ENCODE measurements at places on chromosomes 5 and 9.
A peak's percentile ranks its signal among the peaks of the same experiment; 100 is the strongest.

DNA sequence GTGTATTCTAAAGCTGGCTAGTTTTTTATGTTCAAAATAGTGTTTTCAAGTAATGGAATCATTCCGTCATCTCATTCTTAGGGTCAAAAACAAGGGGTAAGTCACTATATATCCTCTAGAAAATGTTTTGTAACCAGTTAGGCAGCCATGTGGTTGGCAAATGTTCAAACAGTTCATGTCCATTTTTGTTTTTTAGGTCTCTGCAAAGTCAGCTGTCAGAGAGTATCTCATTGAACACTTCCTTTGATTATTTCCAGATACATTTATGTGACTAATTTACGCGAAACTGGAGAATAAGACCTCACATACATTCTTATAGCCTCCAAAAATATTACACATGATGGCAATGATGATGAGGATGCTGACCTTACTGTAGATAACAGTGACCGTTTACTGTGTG, 50.4 kb downstream of the TRIO start:
- no peak for DNase-seq

DNA sequence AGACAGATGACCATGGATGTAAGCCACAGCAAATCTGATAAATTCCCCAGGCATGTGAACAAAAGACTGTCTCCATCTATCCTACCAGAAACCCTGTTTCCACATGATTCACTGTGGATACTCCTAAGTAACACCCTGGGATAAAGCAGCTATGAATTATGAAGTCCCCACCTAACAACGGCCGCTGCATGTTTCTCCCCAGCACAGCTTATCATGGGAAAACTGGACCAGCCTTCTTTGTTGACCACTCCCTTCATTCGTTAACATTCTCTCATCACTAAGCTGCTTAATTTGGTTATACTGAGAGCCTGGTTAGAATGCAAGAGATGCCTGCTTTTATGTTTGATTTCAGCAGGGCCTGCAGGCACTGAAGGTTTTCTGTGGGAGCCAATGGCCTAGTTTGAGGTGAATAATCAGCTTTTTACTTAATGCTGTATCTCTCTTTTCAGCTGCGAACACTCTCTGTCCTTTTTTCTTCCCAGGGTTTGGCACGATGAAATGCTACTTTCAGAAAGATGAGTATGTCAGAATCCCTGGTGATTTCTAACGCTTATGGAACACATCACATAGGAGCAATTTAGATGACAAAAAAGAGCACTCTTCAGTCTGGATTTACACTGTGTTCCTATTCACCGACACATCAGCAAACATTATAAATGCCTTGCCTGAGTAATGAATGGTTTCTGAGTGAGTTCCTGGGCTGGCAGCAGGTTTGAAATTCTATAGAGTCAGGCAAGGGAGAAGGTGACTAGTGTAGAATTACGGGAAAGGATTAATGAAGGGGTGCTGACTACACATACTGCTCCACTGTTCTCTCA, 318.4 kb upstream of the ZNF608 start:
- no peak for DNase-seq

DNA sequence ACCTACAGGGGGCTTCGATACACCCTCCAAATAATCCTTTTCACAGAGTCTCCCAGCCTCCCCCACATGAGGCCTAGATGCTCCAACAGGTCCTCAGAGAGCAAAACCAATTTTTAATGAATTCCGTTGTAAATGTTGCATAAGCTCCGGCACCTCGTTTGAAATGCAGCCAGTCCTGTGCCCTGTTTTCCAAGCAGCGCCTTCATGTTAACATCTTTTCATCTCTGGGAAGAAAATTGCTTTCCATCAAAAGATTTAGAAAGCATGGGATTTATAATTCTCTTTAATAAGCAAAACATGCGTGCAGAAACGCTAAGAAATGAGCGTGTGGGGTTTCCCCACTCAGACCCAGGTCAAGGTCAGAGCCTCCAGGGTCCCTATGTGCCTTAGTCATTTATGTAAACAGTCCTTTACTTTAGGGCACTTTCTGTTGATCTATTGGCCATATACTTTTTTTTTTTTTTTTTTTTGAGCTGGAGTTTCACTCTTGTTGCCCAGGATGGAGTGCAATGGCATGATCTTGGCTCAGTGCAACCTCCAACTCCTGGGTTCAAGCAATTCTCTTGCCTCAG, 177.5 kb upstream of the S1PR3 start:
- no peak for DNase-seq

GRCh38 chr5:116248432-116248831, 163.6 kb downstream of the COMMD10 start:
- DNase-seq: no peak

DNA sequence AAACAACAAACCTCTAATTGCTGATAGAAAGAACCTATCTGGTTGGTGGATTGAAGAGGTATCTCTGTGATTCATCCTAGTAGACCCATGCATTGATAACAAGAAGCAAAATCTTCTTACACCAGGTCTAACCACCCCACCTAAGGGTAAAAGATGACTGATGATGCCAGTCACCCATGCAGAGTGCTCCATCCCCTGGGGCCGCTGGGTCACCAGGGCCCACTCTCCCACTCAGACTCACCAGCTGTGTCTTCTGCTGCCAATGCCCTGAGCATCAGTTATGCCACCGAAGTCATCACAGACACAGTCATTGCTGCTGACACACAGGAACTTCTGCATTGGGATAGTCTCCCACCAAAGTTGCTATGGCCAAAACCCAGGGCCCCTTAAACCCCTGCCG, 44.7 kb upstream of the ERCC6L2 start:
- DNase-seq: no peak

- no peak for DNase-seq
Observed at GRCh38 chr9:37952731-37953130, 48.8 kb upstream of the SLC25A51 start.

- no peak for DNase-seq
Observed at GRCh38 chr5:178165581-178165980, 11.9 kb upstream of the NHP2 start.

DNA sequence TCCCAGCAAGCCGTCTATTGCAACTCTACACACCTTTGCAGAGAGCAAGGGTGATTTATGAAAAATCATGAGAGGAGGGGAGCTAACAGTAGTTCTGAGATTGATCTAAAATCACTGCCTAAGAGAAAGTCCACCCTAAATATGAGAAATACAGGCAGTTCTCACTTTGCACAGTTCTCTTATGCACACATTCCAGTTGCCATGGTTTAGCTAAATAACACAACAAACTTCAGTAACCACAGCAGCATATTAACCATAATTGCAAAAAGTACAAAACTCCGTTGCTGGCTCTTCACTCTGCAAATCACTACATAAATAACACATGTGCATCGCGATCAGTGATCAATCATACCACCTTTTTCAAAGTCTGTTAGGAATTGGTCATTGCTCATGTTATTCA, 31.1 kb downstream of the PGGT1B start:
- DNase-seq: no peak

- no peak for DNase-seq
Observed at GRCh38 chr5:149006426-149006825, 56.4 kb downstream of the SH3TC2 start.

GRCh38 chr9:89440548-89440947, 57.4 kb downstream of the SEMA4D start:
- no peak for DNase-seq

DNA sequence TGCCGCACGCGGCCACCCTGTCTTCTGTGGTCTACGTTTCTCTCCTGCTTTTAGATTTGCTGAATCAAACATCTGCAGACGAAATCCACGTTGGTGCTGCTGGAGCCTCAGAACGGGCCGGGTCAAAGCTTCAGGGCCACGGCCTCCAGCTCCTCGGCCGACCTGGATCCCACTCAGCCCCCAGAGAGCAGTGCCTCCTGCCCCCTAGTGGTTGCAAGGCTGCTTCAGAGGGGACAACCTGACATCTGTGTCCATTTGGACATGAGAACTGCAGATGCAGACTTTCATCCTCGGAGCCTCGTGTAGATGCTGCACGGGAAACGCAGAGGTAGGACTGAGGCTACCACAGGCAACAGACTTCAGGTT, 23.0 kb upstream of the SLC6A3 start:
- DNase-seq: no peak

GRCh38 chr5:88718736-88719135, 164.2 kb downstream of the MEF2C start:
- no peak for DNase-seq

GRCh38 chr9:108621991-108622855, 233.6 kb downstream of the ACTL7B start:
- peak; percentile 1 for DNase-seq

DNA sequence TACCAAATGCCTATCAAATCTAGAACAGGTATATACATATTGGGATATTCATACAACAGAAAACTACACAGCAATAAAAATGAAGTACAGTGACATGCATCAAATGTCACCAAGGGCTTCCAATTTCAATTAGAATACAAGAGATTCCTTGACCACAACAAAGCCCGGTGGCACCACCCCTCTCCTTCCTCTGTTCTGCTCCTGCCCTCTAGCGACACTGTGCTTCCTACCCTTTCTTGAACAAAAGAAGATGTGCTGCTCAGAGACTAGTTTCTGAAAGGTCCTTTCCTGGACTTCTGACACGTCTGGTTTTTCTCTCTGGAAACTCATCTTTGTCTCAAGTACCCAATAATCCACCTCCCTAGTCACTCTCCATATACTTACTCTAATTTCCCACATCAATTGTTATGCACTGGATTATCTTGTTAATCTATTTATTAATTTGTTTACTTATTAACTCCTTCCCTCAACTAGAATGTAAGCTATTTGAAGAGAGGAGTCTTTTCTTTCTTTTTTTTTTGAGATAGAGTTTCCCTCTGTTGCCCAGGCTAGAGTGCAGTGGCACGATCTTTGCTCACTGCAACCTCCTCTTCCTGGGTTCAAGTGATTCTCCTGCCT, 70.4 kb upstream of the CTSV start:
- peak; percentile 24 for DNase-seq

GRCh38 chr9:5459289-5459829, 9.0 kb downstream of the CD274 start:
- no peak for DNase-seq

- peak; percentile 56 for DNase-seq
Observed at GRCh38 chr9:37747271-37747753, 6.3 kb upstream of the TRMT10B start.

DNA sequence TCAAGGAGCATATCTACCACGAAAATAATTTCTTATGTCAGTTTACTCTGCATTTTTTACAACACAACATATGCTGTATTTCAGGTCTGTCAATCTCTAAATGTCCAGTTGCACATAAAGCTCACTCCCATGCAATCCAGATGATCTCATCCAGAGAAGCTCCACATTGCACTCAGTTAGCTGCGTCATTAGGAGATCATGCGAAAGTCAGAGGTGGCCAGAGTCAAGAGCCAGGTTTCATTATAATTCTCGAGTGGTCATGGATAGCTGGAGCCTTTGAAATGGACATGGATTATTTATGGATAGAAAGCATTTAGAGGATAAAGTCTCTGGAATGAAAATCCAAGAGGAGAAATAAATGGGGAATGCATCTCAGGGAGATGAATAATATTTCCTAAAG, 232.3 kb downstream of the GAS1 start:
- no peak for DNase-seq

DNA sequence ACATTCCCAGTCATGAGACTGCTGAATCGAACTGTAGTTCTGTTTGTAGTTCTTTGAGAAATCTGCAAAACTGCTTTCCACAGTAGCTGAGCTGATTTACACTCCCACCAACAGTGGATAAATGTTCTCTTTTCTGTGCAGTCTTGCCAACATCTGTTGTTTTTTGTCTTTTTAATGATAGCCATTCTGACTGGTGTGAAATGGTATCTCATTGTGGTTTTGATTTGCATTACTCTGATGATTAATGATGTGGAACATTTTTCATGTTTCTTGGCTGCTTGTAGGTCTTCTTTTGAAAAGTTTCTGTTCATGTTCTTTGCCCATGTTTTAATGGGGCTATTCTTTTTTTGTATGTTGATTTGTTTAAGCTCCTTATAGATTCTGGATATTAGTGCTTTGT, 187.3 kb upstream of the TLE4 start:
- no peak for DNase-seq

GRCh38 chr5:81213070-81213469, 20.1 kb upstream of the CKMT2 start:
- no peak for DNase-seq

DNA sequence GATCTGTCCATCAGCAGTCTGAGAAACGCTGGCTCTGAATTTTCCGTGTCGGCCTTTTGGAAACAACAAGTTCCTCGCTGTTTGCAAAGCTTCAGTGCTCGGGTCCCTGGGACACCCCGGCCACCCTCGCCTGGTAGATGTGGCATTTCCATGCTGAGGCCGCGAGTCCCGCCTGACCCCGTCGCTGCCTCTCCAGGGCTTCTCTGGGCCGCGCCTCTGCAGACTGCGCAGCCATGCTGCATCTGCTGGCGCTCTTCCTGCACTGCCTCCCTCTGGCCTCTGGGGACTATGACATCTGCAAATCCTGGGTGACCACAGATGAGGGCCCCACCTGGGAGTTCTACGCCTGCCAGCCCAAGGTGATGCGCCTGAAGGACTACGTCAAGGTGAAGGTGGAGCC, 4.7 kb downstream of the NTNG2 start:
- DNase-seq: no peak

DNA sequence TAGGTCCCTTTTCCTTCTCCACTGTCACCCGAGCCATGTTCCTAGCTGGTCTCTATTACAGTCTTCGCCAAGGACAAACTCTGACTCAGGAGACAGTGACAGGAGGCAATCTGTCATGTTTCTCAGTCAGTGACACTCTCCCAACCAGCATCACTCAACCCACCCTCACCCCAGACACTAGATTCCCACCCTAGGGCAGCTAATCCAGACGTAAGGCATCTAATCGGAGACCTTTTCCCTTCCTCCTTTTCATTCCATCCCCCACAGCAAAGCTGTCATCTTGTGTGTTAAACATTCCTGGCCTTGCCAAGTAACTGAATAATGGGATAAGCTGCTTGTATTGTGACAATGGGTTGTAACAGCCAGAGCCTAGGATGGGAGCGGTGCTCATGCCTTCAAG, 95.2 kb downstream of the SNX18 start:
- no peak for DNase-seq

DNA sequence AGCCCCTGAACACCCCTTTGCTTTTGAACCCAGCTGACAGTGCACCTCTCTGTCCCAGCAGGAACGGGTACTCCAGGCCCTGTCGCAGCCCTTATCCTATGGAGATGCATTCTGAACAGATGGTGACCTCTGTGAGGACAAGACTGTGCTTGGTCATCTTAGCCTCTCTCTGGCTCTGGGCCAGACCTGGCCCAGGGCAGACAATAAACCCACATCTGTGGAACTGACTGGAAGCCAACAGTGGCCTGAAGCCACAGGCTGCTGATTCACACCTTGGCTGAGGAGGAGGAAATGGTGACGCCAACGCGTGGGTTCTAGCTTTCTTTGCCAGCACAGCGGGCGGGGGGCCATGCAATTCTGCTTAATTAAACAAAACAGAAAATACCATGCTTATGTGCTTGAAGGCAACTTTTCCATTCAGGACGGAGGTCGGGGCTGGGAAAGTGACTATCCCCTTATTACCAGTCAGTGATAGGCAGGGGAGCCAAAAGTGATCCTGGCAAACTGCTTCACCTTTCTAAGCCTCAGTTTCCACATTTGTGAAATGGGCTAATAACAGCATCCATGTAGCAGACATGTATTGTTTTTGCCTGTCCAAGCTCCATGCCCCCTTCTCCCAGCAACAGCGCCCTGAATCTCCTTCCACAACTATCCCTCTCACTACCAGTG, 10.8 kb downstream of the SH3PXD2B start:
- DNase-seq: peak; percentile 38

Measured in CD4-positive, alpha-beta T cell treated with Interleukin-4 for 1 hour (primary cell).